Nephron progenitor cell (in vitro differentiated cells): ENCODE measurements at places on chromosomes 5 and 9.

DNA sequence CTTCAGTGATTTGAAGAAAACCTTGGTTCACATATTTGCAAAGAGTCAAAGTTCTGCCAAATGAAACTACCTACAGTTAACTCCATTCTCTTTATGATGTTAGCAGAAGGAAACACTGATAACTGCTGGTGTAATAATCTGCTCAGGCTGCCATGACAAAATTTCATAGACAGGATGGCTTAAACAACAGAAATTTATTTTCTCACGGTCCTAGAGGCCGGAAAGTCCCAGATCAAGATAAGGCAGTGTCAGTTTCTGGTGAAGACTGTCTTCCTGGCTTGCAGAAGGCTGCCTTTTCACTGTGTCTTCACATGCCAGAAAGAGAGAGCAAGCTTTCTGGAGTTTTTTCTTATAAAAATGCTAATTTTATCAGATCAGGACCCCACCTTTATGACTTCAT is 102.4 kb upstream of the PARP8 start:
- no peak for DNase-seq

GRCh38 chr9:121721770-121722169 is 70.3 kb downstream of the DAB2IP start:
- DNase-seq: no peak

GRCh38 chr9:86519066-86519615 is 164.9 kb upstream of the TUT7 start:
- no peak for DNase-seq

GRCh38 chr9:70488793-70489105 is 74.3 kb upstream of the KLF9 start:
- no peak for DNase-seq

- peak; percentile 99 for DNase-seq
Measured at GRCh38 chr9:128504485-128505413, at the start of gene GLE1. Gene GLE1, plus strand, starts transcription at chr9:128504719. Its CDS starts 87 bp downstream, at chr9:128504806.

- DNase-seq: no peak
Measured at GRCh38 chr9:75604661-75605060, 285.8 kb upstream of the PCSK5 start.

DNA sequence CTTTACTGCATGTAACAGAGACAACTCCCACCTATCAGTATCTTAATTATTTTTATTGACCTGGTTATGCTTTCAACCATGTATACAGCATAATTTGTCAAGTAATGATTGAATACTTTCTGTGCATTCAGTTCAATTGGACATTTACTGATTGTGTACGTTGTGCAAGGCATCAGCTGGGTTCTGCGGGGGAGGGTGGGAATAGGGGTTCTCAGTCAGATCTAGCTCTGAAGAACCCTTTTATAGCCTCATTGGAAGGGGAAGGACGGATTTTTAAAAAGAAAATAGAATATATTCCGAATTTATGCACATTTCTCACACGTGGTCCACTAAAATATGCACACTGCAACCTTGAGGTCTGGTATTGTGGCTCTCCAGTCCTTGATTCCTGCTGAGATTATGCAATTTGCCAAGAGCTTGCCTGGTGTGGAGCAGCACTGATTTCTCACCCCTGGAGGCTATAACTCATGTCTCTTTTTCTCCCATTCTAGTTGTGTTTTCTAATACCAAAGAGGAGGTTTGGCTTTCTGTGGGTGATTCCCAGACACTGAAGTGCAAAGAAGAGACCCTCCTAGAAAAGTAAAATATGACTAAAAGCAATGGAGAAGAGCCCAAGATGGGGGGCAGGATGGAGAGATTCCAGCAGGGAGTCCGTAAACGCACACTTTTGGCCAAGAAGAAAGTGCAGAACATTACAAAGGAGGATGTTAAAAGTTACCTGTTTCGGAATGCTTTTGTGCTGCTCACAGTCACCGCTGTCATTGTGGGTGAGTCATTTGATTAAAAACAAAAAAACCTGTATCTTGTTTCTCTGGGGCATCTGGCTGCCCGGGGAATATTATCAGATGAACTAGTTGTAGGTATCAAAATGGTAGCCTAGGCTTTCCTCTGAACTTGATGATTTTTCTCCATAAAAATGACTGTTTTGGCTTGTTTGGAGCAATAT is 1.7 kb downstream of the SLC1A3 start:
- no peak for DNase-seq

- DNase-seq: no peak
Measured at GRCh38 chr5:158380661-158381060, 521.7 kb upstream of the CLINT1 start.
